ENCODE measurements at places on chromosomes 16 and 17. TPM values are rescaled to one million over a fixed set of nuclear protein-coding genes. Genes with fewer than 3 reads are reported as not detected.
A peak's percentile ranks its signal among the peaks of the same experiment; 100 is the strongest.

- peaks cover 68% of the 10 kb centered on the region for H3K36me3 ChIP-seq
- H3K27me3 ChIP-seq: no peaks in the 10 kb centered on the region
- peak overlapping the region; percentile 75 for H3K27ac ChIP-seq
- DNase-seq: peak; percentile 85
These were observed 27.6 kb downstream of the FCSK start for GRCh38 chr16:70481929-70482536.

DNA sequence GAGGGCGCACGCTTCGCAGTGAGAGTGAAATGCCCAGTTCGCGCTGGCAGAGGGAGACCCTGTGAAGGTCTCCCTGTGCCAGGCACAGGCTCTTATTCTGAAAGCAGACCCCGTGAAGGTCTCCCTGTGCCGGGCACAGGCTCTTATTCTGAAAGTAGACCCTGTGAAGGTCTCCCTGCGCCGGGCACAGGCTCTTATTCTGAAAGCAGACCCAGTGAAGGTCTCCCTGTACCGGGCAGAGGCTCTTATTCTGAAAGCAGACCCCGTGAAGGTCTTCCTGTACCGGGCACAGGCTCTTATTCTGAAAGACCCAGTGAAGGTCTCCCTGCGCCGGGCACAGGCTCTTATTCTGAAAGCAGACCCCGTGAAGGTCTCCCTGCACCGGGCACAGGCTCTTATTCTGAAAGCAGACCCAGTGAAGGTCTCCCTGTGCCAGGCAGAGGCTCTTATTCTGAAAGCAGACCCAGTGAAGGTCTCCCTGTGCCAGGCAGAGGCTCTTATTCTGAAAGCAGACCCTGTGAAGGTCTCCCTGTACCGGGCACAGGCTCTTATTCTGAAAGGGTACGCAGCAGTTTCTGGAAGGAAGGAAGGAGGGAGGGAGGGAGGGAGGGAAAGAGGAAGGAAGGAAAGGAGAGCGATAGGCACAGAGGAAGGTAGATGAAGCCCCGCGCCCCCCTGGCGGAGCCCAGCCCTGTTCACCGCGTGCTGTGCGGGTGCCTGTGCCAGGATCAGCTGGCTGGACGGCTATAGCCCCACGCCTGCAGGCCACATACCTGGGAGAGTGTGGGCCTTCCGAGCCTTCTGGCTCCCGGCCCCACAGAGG is 55.3 kb downstream of the WDR45B start:
- H3K4me3 ChIP-seq: peak overlapping the region; percentile 44
- peak overlapping the region; percentile 65 for H3K27ac ChIP-seq
- no peaks in the 10 kb centered on the region for H3K27me3 ChIP-seq
- H3K4me1 ChIP-seq: peaks cover 14% of the 10 kb centered on the region
- peaks cover 71% of the 10 kb centered on the region for H3K36me3 ChIP-seq

DNA sequence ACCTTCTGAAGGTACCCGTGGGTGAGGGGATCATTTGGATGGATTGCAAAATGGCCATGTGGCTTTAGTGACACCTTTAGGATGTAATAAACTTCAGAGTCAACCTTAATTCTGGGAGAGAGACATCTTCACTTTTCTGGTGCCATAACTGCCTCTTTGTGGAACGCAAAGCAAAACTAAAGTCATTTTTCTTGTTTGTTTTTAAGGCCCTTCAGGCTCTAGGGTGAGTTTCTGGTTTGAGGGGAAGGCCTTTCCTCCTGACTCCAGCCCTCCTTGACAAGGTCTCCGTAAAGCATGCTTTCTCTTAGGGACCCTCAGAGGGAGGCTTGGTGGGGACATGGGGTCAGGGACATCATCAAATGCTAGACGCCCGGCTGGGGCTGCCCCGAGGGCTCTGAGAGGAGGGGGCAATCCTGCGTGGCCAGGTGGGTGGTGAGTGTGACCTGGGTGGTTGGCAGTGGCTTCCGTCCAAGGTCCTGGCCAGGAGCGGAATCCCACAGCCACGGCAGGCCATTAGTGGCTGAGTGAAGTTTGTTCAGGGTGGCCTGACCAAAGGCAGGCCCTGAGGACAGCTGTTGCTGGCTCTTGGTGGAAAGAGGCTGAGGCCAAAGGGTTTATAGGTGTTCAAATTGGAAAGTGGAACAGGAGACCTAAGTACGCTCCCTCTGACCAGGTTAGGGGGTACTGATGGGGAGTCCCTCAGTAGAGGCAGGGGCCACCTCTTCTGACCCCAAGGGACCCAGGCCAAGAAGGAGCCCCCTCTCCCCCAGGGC is 112.2 kb downstream of the METRNL start:
- peaks cover 65% of the 10 kb centered on the region for H3K4me1 ChIP-seq
- no peaks in the 10 kb centered on the region for H3K27me3 ChIP-seq
- H3K4me3 ChIP-seq: no peak overlapping the region
- H3K27ac ChIP-seq: no peak overlapping the region
- DNase-seq: no peak

DNA sequence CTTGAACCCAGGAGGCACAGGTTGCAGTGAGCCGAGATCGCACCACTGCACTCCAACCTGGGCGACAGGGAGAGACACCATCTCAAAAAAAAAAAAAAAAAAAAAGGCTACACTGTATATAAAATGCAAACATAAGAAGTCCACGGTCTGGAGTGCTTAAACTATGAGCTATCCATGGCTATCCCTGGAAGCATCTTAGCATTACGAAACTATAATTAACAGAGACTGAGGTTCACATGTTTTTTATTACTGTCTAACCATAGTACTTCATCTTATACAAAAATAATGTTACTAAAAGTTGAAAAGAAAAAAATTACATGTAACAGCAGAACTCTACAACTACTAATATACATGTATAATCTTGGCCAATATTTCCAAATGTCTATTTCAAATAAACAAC is 32.8 kb downstream of the HELZ start:
- no peak overlapping the region for H3K4me3 ChIP-seq
- no peak overlapping the region for H3K27ac ChIP-seq
- H3K4me1 ChIP-seq: peaks cover 5% of the 10 kb centered on the region
- no peaks in the 10 kb centered on the region for H3K27me3 ChIP-seq

DNA sequence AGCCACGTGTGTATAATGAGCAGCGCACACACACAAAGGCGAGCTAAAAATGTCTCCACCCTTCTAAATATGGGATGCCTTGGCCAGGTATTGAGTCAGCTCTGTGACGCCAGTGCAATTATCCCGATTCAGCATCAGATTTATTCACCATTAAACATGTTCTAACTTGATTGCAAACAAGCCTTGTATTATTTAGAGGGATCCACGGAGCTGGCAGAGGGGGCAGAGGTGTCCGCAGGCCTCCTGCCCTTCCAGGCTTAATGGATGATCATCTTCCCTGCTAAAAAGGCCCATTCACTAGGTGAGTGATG is 591.7 kb downstream of the MAF start:
- H3K4me1 ChIP-seq: no peaks in the 10 kb centered on the region
- DNase-seq: no peak
- no peak overlapping the region for H3K27ac ChIP-seq
- H3K27me3 ChIP-seq: no peaks in the 10 kb centered on the region
- H3K36me3 ChIP-seq: no peaks in the 10 kb centered on the region

GRCh38 chr16:85437166-85438052 is 175.7 kb upstream of the GSE1 start:
- no peak overlapping the region for H3K4me3 ChIP-seq
- peaks cover 10% of the 10 kb centered on the region for H3K36me3 ChIP-seq

The FAM20A gene
- total RNA-seq: not detected

The CNGB1 gene
- not detected for total RNA-seq

The MT1A gene
- not detected for total RNA-seq

The NCBP3 gene
- total RNA-seq: 16.8 TPM
